ENCODE measurements at places on chromosomes 7 and 10.

DNA sequence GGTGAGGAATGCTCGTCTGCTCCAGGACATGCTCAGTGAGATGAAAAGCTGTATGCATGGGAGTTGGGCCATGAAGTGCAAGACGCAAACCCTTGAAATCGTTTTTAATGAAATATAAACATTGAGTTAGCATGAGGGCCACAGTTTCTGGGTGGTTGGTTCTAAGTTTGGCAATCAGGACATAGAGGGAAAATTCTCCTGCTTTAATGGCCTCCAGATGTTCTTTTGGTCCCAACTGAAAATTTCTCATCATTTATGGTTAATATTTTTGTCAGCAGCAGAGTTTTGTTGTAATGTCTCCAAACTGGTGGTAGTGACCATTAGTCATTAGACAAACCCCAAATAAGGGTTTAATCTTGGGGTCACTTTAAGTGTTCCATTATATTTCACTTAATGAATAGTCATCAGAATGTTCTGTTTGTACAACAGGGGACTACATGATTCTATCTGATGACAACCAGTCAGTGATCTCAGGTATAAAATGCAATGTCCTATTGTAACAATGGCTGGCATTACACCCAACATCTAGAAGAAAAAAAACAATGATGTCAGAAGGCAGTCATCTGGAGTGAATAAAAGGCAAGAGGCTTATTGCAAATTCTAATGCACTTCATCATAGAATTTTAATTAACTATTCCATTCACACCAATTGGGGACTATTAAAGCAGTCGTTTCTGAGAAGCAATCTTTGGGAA, 197.4 kb downstream of the JCAD start:
- DNase-seq, result no peak

DNA sequence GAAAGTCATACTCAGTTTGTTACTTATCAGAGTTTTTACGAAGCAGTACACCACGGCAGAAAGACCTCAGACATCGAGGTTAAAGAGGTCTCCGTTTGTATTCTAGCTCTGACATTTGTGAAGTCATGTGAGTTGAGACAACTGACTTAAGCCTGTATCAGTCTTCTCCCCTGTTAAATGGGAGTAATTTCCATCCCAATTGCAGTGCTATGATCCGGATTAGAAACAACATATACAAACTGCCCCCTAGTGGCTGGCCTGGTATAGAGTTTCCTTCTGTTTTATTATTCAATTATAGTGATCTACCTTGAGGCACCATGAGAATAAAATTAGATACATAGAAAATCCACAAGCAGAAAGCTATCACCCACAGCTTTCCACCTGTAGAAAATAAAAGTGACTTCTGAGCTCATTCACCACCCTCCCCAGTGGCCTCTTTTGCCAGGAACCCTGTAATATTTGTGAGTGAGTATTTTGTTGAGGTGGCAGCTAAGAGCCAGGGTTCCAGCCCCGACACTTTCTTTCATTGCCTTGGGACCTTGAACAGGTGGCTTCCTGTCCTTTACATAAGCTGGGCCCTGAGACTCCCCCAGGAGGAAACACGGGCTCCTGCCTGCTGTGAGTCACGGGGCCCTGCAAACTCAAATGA, 607.2 kb upstream of the MGMT start:
- DNase-seq, result no peak

DNA sequence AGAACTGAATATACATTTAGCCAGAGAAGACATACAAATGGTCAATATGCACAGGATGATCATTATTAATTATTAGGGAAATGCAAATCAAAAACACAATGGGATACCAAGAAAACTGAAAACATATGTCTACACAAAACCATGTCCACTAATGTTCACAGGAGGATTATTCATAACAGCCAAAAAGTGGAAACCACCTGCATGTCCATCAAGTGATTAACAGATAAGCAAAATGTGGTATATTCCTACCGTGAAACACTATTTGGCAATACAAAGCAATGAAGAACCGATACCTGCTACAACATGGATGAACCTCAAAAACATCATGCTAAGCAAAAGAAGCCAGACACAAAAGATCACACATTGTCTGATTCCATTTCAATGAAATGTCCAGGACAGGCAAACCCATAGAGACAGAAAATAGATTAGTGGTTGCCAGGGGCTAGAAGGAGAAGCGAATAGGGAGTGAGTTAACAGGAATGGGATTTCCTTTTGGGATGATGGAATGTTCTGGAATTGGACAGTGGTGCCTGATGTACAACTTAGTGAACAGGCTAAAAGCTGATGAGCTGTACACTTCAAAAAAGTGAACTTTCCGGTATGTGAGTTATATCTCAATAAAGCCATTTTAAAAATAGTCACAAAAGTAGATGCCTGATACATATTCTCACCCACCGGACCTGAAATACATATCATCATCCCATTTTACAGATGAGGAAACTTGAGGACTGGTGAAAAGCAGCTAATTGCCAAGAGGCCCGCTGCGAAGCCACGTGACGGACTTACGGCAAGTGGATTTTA, 33.6 kb downstream of the HIPK2 start:
- no peak for DNase-seq

GRCh38 chr10:49611816-49612512, 1.9 kb downstream of the SLC18A3 start:
- no peak for DNase-seq

DNA sequence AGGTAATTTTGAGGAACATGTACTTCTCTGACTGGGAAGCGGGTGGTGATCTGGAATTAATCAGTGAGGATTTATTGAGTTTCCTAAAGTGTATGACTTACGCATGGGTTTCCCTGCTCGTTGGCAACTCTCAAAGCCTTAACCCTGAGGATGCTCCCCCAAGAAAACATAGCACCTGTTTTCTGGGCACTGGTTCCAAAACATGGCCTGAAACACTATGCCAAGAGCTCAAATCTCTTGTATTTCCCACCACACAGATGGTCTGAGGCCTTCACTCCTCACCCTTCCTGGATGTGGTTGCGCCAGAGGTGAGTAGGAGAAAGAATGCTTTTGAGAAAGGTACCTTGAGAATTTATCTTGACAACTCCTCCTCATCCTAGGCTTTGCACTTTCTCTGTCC, 250.4 kb downstream of the FZD1 start:
- no peak for DNase-seq

DNA sequence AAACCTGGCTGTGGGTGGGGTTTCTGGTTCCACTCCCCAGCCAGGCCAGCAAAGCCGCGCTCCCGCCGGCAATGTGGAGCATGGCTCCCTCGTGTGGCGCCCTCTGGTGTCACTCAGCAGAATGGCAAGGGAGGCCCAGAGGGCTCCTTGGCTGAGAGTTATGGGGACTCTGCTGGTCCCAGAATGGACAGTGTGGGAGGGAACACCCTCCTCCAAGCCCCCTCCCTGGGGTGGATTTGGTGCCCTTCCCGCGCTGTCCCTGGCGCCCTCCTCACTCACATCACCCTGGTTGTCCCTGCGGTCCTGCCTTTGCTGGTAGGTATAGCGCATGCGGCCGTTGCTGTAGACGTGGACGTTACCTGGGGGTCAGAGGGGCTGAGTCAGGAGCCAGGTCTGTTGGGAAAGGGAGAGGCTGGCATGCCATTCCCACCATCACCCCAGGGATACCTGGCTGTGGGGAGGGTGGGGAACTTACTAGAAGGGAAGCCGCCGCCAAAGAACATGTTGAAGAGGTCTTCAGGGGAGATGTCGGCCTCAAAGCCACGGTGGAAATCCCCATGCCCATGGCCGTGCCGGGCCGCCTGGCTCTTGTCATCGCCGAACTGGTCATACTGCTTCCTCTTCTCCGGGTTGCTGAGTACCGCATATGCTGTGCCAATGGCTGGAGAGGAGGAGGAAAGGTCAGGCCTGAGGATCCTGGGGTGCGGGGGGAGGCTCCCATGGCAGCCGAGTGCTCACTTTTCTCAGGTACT, 14.0 kb downstream of the DNAJB12 start:
- peak; percentile 77 for DNase-seq

GRCh38 chr10:120369856-120370276, 87.2 kb upstream of the PLPP4 start:
- no peak for DNase-seq

DNA sequence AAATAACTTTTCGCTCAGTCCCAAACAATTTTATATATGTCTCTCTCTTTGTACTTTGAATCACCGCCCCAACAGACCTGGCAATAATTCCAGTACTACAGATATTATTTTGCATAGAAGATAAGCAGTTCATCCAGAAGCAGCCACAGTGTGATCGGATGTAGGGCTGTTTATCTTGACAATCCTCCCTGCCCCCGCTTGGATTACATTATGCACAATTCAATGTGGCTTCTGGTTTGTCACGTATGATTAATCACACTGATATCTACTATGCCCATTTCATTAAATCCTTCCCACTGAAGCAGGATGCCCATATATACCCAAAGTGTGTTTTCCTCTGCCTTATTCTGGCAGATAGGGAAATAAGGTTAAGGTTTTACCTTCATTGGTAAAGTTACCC, 115.2 kb downstream of the PDE1C start:
- no peak for DNase-seq

- no peak for DNase-seq
Measured at GRCh38 chr10:121772884-121773283, 154.9 kb downstream of the ATE1 start.

DNA sequence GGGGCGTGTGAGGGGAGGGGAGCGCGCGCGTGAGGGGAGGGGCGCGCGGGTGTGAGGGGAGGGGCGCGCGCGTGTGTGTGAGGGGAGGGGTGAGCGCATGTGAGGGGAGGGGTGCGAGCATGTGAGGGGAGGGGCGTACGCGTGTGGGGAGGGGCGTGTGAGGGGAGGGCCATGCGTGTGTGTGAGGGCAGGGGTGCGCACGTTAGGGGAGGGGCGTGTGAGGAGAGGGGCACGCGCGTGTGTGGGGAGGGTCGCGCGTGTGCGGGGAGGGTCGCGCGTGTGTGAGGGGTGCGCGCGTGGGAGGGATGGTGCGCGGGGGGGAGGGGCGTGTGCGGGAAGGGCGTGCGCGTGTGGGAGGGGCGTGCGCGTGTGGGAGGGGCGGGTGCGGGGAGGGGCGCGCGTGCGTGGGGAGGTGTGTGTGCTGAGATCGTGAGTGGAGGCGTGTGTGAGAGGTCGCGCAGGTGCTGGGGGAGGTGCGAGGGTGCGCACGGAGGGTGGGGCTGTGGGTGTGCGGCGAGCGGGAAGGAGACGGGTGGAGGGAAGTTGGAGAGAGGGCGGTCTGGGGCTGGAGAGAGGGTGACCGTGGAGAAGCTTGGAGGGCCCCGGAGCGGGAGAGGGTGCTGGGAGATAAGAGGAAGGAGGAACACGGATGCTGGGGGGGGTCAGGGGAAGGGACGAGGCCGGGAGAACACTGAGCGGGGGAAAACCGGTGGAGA, 19.7 kb downstream of the MXI1 start:
- peak; percentile 92 for DNase-seq

DNA sequence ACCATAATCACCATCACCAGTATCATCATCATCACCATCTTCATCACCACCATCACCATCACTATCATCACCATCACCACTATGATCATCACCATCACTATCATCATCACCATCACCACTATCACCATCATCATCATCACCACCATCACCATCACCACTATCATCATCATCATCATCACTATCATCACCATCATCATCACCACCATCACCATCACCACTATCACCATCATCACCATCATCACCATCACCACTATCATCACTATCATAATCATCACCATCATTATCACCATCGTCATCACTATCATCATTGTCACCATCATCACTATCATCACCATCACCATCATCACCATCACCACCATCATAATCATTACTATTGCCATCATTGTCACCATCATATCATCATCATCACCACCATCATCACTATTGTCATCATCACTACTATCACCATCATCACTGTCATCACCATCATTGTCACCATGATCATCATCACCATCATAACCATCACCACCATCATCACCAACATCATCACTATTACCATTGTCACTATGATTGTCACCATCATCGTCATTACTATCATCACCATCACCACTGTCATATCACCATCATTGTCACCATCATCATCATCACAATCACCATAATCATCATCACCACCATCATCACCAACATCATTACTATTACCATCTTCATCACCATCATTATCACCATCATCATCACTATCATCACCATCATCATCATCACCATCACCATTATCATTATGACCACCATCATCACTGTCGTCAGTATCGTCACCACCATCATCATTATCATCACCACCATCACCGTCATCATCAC, 154.7 kb downstream of the ACTR3B start:
- no peak for DNase-seq

GRCh38 chr7:32501522-32501921, 6.2 kb downstream of the AVL9 start:
- no peak for DNase-seq

DNA sequence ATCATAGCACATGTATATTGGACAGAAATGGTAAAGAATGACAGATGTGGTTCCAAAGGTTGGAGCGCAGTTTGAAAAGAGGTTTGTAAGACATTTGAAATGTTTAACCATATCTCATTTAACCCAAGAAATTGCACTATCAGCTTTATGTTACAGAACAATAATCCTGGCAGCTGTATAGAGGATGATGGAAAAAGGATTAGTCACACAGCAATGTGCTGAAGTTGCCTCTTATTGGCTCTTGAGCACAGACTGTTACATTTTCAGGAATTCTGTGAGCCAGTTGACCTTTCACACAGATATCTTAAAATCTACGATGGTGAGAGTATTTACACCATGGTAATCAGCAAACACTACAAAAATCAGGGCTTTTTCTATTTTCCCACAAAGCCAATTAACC, 3.9 kb downstream of the COG5 start:
- DNase-seq, result no peak

DNA sequence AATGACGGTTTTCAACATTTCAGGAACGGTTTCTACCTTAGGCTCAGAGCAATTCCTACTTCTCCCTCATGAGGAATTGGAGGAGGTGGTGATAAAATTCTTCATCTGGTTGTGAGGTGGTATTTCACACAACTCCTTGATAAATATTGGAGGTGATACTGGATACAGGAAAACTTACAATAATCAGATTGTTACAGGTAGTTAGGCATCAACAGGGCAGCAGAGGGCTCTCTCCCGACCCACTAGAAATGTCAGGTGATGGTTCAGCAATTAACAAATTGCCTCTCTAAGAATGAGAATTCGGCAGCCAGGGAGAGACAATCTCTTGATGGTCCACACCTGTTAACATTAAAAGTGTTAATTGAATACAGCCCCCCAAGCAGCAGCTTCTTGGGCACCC, 22.6 kb downstream of the ZNF786 start:
- no peak for DNase-seq

DNA sequence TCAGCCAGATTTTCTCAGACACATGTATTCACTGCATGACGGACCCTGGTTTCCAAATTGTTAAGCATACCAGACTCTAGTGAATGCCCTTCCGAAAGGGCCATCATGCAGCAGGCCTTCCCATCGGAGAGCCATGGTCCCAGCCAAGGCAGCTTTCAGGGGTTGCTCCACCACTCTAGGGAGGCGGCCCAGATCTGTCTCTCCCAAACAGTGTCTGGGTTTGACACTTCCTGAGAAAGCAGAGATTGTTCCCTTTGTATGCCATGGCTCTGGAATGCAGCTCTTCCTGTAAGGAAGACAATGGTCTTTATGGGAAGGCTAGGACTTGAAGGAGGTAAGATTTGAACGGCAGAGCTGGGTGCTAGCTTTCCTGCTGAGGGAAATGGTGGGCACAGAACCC, 178.8 kb upstream of the BMPER start:
- DNase-seq, result no peak

- DNase-seq, result peak; percentile 83
Measured at GRCh38 chr7:732094-732541, 5.0 kb upstream of the PRKAR1B start.

- no peak for DNase-seq
Measured at GRCh38 chr10:34474009-34474376, 341.1 kb downstream of the PARD3 start.
